CD4-positive, alpha-beta memory T cell (primary cell): ENCODE measurements at places on chromosomes 13 and 19.

GRCh38 chr13:112177450-112178288 is 110.7 kb downstream of the SOX1 start:
- no peaks in the 10 kb centered on the region for H3K4me1 ChIP-seq
- H3K27me3 ChIP-seq: no peaks in the 10 kb centered on the region
- H3K4me3 ChIP-seq: no peak overlapping the region
- no peak for DNase-seq

- no peaks in the 10 kb centered on the region for H3K27me3 ChIP-seq
- no peak for DNase-seq
- H3K27ac ChIP-seq: no peak overlapping the region
- peaks cover 38% of the 10 kb centered on the region for H3K4me1 ChIP-seq
These were observed 7.2 kb upstream of the MBNL2 start for GRCh38 chr13:97214921-97215320.

- no peaks in the 10 kb centered on the region for H3K27me3 ChIP-seq
- no peak overlapping the region for H3K27ac ChIP-seq
- no peak for DNase-seq
- no peak overlapping the region for H3K4me3 ChIP-seq
- no peaks in the 10 kb centered on the region for H3K36me3 ChIP-seq
- H3K4me1 ChIP-seq: peaks cover 16% of the 10 kb centered on the region
These were observed 35.3 kb upstream of the NPAS1 start for GRCh38 chr19:46984077-46985010.

GRCh38 chr19:11539495-11540365 is 1.1 kb downstream of the CNN1 start:
- peaks cover 7% of the 10 kb centered on the region for H3K27me3 ChIP-seq
- no peaks in the 10 kb centered on the region for H3K36me3 ChIP-seq
- DNase-seq: no peak
- H3K4me1 ChIP-seq: peaks cover 15% of the 10 kb centered on the region
- no peak overlapping the region for H3K27ac ChIP-seq
- H3K4me3 ChIP-seq: no peak overlapping the region

GRCh38 chr19:33206261-33207039 is 12.3 kb downstream of the LRP3 start:
- no peaks in the 10 kb centered on the region for H3K4me1 ChIP-seq
- no peak for DNase-seq
- H3K36me3 ChIP-seq: no peaks in the 10 kb centered on the region
- no peaks in the 10 kb centered on the region for H3K27me3 ChIP-seq
